T1000 (cell line): ENCODE measurements at places on chromosomes 4 and X.

DNA sequence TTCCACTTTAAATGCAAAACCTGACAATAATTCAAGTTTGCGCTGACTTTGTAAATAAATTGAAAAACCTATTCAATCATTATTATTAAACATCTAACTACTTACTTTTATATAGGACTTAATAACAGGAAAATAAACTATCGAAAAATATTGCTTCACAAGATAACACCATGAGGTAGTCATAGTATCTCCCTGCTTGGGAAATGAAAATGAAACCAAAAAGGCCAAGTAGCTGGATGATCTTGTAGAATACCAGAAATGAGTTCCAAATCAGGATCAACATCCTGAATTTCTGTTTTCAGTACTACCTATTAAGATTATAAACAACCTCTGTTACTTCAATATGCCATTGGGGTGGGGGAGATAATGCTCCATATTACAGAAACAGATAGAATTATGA, 58.9 kb downstream of the CHIC2 start:
- DNase-seq: no peak

DNA sequence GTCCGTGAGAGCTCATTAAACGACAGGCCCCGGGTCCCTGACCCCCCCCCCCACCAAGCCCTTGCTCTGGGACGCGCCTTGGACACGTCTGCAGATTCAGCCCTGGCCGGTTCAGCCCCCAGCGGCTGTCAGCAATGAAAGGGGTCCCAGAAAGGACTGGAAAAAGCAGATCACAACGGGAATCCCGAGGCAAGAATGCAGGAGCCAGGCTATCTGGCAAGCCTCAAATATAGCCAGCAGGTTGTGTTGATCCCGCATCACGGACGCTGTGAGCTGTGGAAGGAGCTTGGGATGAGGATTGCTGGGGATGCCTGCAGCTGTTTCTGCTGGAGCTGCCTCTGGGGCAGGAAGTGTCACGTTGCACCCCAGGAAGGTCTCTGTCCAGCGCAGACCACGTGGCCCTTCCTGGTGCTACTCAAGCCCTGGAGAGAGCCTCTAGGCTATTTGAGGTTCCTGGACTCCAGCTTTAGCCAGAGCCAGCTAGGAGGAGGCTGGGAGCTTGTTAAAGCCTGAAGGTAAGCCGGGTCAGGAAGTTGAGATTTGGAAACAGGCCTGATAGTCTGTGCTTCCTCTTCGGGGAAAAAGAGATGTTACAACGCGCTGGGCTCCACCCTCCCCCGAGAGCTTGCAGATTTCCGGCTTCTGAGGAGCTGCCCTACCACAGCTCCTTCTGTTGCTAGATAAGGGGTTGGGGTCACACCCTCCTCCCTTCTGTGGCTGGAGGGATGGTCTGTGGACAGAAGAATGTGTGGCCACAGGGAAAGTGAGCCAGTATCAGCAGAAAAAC, 19.3 kb upstream of the CSF2RA start:
- DNase-seq: no peak

DNA sequence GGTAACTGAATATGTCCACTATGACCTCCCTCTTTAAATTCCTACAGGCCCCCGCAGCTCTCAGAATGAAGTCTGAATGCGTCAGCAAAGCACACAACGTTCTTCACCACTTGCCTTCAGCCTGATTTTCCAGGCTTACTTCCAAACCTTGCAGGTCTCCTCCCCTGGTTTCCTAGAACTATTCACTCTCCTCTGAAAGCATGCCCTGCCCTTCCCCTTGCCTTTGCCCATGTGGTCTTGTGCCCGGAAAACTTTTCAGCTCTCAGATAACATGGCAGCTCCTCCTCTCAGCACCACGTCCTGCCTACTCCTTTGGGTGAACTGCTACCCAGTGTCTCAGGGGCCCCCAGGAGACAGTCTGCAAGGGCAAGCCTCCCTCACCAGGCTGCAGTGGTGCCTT, 268.5 kb upstream of the LDB2 start:
- DNase-seq: no peak

- no peak for DNase-seq
Measured at GRCh38 chr4:81573840-81574239, 102.1 kb upstream of the RASGEF1B start.
